Activated CD4-positive, CD25-positive, alpha-beta regulatory T cell treated with anti-CD3 and anti-CD28 coated beads, Interleukin-2, amount 50 U/mL, for 72 hours (primary cell): ENCODE measurements at places on chromosomes 2 and 18.

DNA sequence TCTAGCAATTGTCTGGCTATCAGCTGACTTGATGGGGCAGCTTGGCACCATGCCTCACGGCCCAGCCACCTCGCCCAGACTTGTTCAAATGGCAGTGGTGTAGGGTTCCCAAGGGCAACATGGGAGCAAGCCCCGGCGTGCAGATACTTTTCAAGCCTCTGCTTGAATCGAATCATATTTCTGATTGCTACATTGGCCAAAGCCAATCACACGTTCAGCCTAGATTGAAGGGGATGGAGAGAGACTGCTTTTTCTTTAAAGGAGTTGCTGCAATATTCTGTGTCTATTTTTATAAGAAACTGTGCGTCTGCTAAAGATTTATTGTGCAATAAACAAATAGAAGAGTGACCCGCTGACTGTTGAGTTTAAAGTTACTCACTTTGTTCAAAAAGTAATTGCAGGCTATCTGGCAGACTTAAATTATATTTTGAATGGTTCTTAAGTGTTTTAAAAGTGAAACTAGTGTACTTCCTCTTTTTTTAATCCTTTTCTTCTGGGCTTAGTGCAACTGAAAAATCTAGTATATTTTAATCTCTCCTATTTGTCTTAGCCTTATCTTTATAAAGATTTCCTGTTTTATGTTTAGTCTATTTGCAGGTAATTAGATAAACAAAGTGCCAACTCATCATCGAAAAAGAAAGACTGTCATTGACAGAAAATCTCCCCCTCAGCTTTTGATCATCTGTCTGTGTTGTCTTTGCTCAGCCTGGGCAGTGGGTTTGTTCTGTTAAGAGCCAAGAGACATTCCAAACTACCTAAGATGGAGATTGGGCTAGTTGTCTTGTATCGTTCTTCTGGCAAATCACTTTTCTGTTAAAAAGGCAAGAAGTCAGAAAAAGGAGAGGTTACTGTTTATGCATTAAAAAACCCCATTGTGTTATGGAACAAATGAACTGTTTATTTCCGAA, 156.1 kb downstream of the TPGS2 start:
- DNase-seq, result no peak

- no peak for DNase-seq
Measured at GRCh38 chr18:23532848-23533247, 29.5 kb downstream of the RMC1 start.

DNA sequence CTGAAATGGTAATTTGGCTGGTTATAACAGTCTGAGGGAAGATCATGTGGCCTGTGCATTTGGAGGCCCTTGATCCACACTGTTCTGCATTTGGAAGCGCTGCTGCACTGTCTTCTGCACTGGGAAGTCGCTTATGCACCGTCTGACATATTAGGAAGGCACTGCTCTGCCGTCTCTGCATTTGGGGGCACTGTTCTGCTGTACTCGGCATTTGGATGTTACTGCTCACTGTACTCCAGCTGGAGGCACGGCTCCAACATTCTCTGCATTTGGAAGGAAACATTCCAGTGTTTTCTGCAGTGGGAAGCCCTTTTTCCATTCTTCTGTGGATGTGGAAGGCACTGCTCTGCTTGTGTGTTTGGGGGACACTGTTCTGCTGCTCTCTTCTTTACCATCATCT, 9.6 kb upstream of the PROM2 start:
- DNase-seq, result no peak

GRCh38 chr2:237623428-237624403, 3.7 kb upstream of the LRRFIP1 start:
- no peak for DNase-seq

- no peak for DNase-seq
Measured at GRCh38 chr2:168560817-168561499, 104.9 kb downstream of the CERS6 start.

DNA sequence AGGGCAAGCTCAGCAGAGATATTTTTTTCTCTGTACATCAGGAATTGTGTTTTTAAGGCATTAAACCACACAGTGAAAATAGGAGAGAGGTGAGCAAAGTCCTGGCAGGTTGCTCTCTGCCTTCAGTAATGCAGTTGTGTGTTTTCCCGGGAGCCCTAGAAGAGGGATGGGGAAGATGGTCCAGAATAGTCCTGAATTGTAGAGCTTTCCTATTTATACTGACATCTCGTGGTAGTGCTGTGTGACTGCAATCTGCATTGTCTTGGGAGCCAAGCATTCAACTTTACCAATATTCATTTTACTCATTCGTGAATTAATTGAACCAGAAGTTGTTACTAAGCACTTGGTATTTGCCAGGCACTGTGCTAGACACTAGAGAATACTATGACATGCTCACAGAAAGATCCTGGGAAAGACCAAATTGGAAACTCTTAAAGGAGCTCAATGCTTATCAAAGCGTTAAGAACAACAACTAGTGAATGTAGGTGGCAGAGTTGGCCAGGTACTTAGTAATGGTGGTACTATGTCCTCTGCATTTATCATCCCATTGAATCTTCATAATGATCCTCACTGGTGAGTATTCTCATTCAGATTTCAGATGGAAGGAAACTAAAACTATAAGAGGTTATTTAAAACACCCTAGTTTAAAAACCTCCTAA, 214.6 kb downstream of the TRIB2 start:
- DNase-seq, result no peak

- DNase-seq, result no peak
Measured at GRCh38 chr2:158393886-158394285, 62.7 kb downstream of the CCDC148 start.

GRCh38 chr2:188551671-188552070, 260.0 kb downstream of the GULP1 start:
- no peak for DNase-seq
